ENCODE measurements at places on chromosomes 4 and X.

DNA sequence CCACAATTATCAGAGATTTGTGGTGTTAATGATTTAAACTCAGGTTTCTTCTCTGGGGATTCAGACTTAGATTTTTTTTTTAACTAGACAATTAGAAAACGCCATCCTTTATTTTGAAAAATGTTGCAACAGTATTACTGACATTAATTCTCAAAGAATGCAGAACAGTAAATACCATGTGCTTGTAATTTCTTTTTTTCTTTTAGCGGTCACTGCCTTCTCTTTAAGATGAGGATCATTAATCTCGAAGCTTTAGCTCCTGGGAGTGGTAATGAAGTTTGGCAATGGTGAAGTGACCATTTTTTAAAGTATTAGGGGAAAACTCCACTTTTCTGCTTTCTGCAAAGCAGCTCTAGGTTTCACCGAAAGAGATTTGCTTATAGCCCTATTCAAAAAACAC, 164.0 kb upstream of the MBNL3 start:
- no peak for DNase-seq

- no peak for DNase-seq
Observed at GRCh38 chr4:151874328-151874727, 113.5 kb upstream of the GATB start.

- no peak for DNase-seq
Observed at GRCh38 chr4:183059797-183060196, 39.3 kb upstream of the WWC2 start.

DNA sequence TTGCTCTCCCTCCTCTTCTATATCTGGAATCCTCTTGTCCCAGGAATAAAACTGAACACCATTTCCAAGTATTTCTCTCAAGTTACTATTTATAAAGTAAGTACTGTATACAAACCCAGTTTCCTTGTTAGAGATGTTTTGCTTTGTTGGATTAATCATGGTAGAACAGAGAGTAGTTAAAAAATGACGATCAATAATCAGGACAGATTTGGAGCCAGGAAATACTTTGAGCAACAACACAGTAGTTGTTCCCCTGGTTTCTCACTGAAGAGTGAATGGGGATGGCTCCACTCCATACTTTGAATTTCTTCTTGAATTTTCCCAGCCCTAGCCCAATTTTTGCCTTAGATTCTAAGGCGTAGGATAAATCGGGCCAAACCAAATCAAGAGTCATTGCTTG, 21.4 kb downstream of the MGST2 start:
- DNase-seq = no peak

GRCh38 chr4:113169368-113169767, 119.9 kb downstream of the ANK2 start:
- peak; percentile 6 for DNase-seq

DNA sequence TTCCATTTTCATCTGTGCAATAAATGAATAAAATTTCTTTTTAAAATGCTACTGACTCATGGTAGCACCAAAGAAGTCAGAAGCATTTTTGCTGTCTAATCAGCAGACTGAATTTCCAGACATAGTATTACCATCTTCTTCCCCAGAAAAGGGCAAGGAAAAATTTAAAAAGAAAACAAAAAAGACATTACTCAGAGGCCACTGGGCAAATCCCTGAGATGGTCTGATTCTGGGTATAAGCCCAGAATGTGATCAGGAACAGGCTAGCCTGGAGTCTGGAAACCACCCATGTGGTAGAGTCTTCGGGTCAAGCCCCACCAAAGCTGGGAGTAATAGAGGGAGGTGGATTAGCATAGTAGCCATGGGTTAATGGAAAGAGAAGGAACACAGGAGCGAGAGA, 342.8 kb downstream of the FBXW7 start:
- DNase-seq = no peak

GRCh38 chrX:41090568-41091238, 5.5 kb downstream of the USP9X start:
- peak; percentile 49 for DNase-seq

GRCh38 chrX:110175696-110176095, 142.2 kb downstream of the AMMECR1 start:
- DNase-seq = no peak

DNA sequence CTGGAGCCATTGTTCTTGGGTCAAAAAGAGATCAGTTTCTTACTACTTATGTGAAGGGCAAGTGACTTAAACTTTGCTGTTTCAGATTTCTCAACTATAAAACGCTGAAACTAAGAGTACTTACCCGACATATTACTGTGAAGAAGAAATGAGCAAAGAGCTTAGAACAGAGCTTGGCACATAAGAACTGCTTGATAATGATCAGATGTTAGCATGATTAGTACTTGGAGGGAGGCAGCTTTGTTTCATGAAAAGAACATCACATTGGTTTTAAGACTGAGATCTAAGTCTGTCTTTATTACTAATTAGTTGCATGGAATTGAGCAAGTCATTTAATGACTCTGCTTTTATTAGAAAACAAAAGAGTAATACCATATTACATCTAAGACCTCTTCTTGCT, 169.1 kb downstream of the ARHGAP24 start:
- DNase-seq = no peak

DNA sequence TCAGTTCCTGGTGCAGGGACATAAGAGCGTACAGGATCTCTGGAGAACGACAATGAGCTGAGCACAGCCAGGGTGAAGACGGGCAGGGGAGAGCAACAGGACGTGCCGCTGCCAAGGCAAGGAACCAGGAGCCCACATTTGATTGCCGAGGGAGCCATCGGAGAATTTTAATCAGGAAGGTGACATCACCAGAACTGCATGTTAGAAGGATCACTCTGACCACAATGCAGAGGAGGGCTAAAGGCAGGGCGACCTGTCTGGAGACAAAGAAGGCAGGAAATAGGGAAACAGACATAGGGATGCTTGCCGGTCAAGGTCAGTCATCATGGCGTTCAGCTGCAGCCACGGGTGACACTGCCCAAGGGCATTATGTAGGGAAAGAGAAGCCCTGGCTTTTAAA, 81.4 kb downstream of the RBM47 start:
- no peak for DNase-seq

GRCh38 chrX:3280706-3281105, 65.7 kb downstream of the MXRA5 start:
- DNase-seq = no peak

- no peak for DNase-seq
Observed at GRCh38 chr4:22688236-22688635, 4.5 kb upstream of the GBA3 start.

- peak; percentile 28 for DNase-seq
Observed at GRCh38 chrX:86171366-86171765, 23.1 kb downstream of the DACH2 start.

- DNase-seq = no peak
Observed at GRCh38 chrX:68660746-68661145, 13.3 kb downstream of the STARD8 start.

DNA sequence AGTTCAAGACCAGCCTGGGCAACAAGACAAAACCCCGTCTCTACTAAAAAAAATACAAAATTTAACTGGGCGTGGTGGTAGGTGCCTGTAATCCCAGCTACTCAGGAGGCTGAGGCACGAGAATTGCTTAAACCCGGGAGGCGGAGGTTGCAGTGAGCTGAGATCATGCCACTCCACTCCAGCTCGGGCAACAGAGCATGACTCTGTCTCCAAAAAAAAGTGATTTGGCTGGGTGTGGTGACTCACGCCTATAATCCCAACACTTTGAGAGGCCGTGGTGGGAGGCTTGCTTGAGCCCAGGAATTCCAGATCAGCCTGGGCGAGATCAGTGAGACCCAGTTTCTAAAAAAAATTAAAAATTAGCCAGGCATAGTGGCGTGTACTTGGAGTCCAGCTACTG, 4.1 kb downstream of the OPHN1 start:
- peak; percentile 77 for DNase-seq

DNA sequence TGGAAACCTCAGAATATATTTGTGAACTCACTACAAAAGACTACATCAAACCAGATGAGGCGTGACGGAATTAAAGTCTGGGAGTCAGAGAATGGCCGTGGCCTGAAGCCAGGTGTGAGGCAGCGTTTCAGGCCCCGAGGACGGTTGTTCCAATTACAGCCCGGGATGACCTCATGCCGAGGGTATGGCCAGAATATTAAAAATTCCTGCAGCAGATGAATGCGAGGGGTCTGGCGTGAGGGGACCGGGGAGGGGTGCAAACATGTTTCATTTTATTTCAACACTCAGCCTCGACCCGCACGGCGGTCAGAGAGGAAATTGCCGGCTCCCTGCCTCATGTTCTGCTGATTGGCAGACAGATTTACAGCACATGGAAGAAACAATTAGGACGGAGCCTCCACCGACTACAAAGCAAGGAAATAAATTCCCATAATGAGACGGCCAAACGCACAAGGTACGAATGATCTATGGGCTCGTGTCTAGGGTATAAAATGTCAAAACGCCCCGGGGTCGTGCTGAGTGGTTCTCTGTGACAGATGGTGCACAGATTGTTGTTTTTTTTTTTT, 289.7 kb downstream of the SHOX start:
- DNase-seq = no peak

- no peak for DNase-seq
Observed at GRCh38 chr4:38926896-38927295, 59.3 kb downstream of the FAM114A1 start.

- no peak for DNase-seq
Observed at GRCh38 chrX:22206781-22207180, 65.9 kb upstream of the CBLL2 start.

- no peak for DNase-seq
Observed at GRCh38 chr4:140003876-140004548, 150.0 kb downstream of the MAML3 start.

GRCh38 chr4:80049402-80049801, 23.6 kb downstream of the ANTXR2 start:
- no peak for DNase-seq

DNA sequence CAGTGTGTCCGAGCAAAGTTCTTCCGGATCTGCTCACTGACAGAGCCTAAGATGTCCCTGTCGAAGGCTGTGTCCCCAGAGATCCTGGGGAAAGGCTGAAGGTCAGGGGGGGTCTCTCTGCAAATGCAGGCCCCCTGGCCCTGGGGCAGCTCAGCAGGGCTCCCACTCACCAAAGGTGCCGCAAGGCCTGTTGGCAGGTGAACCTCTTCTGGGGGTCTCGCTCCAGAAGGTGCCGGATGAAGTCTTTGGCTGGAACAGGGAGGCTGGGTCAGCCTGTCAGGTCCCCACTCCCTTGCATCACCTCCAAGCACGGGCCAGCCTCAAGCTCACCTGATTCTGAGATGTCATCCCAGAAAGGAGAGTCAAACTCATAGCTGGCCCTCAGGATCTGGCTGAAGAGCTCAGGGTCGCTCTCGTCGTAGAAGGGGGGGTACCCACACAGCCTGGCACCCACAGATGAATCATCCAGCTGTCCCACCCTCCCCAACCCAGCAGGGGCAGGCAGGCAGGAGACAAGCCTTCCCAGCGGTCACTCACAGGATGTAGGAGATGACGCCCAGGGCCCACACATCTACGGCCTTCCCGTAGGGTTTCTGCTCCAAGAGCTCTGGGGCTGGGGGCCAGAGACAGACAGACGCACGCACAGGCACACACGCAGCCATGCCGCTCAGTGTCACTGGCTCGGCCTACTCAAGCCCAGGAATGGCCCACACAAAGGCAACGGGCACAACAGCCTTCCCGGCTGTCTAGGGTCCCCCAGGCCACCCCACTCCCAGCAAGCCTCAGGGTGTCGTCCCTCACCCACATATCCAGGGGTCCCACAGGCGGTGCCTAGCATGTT, 2.6 kb downstream of the PNCK start:
- no peak for DNase-seq

DNA sequence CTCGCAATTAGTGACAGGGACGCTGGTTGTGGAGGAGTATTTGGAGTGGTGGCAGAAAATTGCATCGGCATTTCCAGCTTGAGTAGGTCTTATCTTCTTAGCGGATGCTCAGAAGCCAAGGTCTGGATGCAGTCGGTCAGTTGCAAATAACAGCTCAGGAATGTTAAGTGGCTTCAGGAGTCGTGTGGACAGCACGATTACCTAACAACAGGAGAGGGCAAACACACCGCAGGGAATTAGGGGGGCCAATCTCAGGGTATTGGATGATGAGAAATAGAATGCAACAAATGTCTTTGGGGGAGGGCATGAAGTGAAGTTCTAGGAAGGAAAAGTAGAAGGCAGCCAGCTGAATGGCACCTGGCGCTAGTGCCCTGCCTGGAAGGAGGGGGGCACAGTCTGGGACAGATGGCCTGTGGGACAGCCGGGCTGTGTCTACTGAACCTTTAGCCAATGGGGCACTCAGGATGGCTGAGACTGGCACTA, 11.8 kb downstream of the RASL11B start:
- no peak for DNase-seq

GRCh38 chr4:98508248-98508647, 150.2 kb downstream of the TSPAN5 start:
- no peak for DNase-seq

DNA sequence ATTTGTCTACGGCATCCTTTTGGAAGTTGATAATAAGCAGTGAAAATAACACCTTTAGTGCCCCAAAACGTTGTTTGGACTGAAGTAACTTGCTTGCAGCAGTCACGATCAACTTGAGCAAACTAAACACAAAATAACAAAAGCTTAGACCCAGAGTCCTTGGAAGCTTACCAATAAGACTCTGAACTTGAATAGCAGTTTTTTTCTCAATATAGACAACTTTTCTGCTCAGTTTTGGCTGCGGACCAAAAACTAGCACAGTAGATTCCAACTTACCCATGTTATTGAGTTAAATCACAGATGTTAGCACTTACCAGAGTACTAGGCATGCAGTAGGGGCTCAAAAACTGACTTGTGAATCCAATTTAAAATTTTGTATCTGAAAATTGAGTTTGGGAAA, 746.9 kb downstream of the PCDH19 start:
- no peak for DNase-seq

GRCh38 chrX:12896935-12897334, 9.5 kb upstream of the TLR8 start:
- no peak for DNase-seq

DNA sequence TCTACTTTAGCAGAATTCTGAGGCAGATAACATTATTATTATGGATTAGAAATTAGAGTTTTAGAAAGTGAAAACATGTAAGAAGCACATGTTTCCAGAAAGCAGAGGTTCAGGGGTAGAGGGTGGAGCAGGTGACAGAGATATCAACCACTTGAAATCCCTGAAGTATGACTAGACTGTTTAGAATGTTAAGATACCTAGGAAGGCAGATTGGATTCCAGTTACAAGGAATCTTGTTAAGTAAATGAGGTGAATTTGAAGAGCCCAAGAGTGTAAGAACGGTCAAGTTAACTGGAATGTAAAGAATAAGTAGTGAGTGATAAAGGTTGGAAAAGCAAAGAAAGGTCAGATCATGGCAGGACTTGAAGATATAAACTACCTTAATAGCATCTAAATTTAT, 37.6 kb downstream of the ARSJ start:
- DNase-seq = no peak

DNA sequence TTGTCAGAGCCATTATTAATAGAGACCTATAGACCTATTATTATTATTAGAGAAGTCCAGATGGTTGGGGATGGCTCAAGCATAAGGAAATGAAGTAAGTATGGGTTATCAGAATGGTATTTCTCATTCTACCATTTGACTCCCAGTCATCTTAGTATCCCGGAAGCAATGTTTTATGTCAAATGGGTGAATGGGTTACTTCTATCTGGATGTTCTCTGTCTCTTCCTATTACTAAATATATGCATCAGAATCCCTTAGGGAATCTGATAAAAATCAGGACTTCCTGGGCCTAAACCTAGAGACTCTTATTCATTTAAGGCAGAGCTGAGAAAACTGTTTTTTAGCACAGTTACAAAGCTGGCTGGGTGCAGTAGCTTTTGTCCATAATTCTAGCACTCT, 149.9 kb downstream of the SLC10A7 start:
- no peak for DNase-seq

- DNase-seq = no peak
Observed at GRCh38 chr4:83024233-83024632, 10.8 kb upstream of the COPS4 start.

Measured in PC-3 (cell line).